Stimulated activated CD4-positive, alpha-beta T cell treated with anti-CD3 and anti-CD28 coated beads, Interleukin-12 subunit alpha, Interleukin-12 subunit beta, amount 100 ng/mL, for 4 hours (primary cell): ENCODE measurements at places on chromosomes 7 and 10.

- DNase-seq = no peak
These were observed 43.2 kb downstream of the ALDH18A1 start for GRCh38 chr10:95613330-95613729.

- DNase-seq = no peak
These were observed 272.5 kb upstream of the COBL start for GRCh38 chr7:51589111-51589510.

DNA sequence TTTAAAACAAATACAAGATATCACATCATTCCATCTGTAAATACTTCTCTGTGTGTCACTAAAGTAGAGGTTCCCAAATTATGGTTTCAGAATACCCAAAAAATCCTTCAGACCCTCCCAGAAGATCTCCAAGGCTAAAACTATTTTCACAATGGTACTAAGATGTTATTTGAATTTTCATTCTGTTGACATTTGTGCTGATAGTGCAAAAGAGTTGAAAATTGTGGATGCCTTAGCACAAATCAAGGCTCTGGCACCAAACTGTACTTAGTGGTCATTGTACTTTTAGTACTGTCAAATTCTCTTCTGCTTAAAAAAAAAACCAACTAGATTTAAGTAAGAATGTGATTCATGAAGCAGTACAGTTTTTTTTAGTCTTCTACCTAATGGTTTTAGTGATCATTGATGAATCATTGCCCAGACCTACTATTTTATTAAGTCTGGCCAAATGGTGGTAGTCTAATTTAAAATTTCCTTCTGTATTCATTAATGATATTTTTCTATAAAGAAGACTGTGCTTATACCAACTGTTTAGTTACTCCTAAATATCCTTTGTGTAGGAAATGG is 50.5 kb downstream of the TPST1 start:
- no peak for DNase-seq

- no peak for DNase-seq
These were observed 44.9 kb upstream of the TOMM7 start for GRCh38 chr7:22867589-22867988.

GRCh38 chr10:5559642-5560141 is 34.9 kb downstream of the CALML3 start:
- no peak for DNase-seq

GRCh38 chr7:8178353-8178752 is 83.6 kb downstream of the ICA1 start:
- DNase-seq = no peak

GRCh38 chr7:108580298-108580697 is 10.6 kb downstream of the DNAJB9 start:
- DNase-seq = no peak

GRCh38 chr7:42476255-42476654 is 239.2 kb upstream of the GLI3 start:
- no peak for DNase-seq

GRCh38 chr7:4169455-4169854 is 512.6 kb upstream of the FOXK1 start:
- no peak for DNase-seq

DNA sequence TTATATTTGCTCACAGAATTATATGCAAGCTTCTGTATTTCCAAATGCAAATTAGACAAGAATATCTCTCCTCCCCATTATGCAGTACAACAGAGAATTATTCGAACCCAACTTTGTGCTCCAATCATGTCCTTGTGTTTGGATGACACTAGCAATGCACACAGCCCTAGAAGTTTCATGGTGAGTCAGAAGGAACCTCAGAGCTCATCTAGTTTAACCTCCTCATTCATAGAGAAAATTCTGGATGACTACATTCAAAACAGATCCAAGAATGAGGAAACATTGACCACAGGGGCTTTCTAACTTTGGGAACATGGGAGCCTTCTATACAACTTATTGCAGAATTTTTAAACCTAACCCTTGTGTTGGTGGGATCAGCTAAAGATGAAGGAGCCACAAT is 12.8 kb upstream of the ARID5B start:
- no peak for DNase-seq

DNA sequence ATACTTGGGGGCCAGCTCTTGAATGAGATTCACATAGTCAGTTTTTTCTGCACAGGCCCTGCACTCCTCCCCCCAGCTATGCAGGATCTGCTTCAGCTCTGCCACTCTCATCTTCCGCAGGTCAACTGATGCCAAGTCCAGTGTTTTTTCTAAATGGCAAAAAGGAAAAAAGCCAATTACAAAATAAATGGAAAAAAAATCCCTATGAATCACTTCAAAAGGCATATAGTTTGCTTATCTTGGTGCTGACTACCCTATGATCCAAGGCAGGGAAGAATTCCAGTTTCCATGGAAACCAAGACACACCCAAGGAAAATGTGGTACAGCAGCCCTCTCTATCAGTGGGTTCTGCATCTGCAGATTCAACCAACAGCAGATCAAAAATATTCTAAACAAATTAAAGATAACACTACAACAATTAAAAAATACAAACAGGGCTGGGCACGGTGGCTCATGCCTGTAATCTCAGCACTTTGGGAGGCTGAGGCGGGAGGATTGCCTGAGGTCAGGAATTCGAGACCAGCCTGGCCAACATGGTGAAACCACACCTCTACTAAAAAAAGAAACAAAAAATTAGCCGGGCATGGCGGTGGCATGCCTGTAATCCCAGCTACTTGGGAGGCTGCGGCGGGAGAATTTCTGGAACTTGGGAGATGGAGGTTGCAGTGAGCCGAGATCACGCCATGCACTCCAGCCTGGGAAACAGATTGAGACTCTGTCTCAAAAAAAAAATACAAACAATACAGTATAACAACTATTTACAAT is 17.6 kb downstream of the CDNF start:
- no peak for DNase-seq
